ENCODE measurements at places on chromosomes 13 and 19.
A peak's percentile ranks its signal among the peaks of the same experiment; 100 is the strongest.

DNA sequence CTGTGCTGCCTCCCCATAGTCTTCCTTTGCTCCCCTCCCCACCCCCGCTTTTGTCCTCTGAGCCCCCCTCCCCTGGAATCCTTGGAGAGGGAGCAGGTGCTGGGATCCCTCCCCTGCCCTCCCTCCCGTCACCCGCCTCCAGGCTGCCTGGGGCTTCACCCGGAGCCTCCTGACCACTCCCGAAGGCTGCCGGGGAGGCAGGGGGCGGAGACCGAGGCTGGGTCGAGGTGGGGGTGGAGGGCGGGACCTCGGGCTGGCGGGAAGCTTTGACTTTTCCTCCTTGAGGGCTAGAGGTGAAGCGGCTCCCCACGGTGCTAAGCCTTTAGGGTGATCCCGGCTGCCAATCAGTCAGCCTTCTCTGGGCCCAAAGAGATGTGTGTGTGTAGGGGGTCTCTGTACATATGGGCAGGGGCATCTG is 1.5 kb downstream of the KMT5C start:
- DNase-seq, result no peak

DNA sequence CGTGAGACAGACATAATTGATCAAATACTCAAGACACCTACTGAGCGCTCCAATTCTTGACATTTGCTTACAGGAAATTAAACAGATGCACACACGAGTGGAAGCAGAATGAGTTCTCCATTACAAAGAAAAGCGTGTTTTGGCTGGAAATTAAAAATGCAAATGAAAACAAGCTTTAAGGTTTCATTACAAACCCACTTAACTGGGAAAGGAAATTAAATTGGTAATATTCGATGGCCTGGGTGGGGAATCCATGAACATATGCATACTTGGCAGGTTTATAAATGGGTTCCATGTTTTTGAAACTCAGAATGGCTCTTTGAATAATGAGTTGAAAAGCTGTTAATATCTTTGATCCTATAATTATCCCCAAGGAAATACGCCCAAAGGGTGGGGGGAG is 178.0 kb downstream of the IER2 start:
- DNase-seq, result no peak

DNA sequence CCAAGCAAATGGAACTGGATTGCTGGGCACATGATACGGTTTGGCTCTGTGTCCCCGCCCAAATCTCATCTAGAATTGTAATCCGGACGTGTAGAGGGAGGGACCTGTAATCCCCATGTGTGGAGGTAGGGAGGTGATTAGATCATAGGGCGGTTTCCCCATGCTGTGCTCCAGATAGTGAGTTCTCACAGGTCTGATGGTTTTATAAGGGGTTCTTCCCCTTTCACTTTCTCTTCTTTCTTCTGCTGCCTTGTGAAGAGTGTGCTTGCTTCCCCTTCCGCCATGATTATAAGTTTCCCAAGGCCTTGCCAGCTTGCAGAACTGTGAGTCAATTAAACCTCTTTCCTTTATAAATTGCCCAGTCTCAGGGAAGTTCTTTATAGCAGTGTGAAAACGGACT is 32.6 kb upstream of the MTIF3 start:
- no peak for DNase-seq

DNA sequence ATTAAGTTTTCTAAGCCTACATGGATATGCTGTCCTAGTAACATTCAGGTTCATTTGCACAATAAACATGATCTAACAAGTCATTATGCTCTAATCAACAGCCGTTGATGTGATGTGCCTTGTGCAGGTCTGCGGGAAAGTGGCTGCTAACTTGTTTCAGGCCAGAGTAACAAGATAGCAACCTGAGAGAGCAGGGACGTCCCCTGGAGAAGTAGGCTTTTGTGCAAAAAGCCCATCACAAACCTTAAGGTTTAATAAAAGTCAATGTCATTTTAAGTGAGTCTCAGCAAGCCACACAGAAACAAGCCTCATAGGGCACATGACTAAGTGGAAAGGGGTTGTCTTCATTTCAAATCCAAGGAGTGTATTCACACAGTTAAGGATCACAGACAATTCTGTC is 17.6 kb downstream of the FOXO1 start:
- no peak for DNase-seq

GRCh38 chr13:87123987-87124784 is 547.0 kb upstream of the SLITRK5 start:
- DNase-seq, result no peak

DNA sequence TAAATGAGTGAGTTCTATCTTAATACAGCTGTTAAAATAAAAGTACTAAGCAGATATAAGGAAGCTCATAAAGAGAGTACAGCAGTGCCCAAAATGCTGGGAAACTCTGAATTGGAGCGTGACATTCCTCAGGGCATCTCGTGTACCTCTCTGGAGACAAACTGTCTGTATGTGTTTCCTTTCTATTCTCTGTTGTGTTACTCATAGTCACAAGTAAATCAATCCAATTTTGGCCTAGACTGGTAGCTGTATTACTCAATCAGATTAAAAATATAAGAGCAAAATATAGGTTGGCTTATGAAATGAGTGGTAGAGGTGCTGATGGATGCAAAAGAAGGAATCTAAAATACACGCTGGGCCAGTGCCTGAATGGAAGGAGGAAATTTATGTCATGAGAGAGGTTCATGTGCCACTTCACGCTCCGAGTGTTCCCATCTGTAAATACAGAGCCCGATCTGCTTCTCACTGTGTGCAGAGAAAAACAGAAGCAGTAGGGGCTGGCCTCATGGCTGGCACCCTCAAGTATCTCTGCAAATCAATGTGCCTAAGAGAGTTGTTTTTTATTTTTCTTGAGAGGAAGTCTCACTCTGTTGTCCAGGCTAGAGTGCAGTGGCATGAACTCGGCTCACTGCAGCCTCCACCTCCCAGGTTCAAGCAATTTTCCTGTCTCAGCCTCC is 58.7 kb upstream of the RGCC start:
- no peak for DNase-seq

GRCh38 chr19:46715975-46716671 is 791 bp downstream of the PRKD2 start:
- DNase-seq, result peak; percentile 55

- no peak for DNase-seq
Observed at GRCh38 chr13:41401366-41401765, 56.0 kb upstream of the RGCC start.

GRCh38 chr13:106415971-106416370 is 119.5 kb downstream of the EFNB2 start:
- no peak for DNase-seq

- no peak for DNase-seq
Observed at GRCh38 chr13:20373861-20374260, 141.7 kb upstream of the GJB6 start.

DNA sequence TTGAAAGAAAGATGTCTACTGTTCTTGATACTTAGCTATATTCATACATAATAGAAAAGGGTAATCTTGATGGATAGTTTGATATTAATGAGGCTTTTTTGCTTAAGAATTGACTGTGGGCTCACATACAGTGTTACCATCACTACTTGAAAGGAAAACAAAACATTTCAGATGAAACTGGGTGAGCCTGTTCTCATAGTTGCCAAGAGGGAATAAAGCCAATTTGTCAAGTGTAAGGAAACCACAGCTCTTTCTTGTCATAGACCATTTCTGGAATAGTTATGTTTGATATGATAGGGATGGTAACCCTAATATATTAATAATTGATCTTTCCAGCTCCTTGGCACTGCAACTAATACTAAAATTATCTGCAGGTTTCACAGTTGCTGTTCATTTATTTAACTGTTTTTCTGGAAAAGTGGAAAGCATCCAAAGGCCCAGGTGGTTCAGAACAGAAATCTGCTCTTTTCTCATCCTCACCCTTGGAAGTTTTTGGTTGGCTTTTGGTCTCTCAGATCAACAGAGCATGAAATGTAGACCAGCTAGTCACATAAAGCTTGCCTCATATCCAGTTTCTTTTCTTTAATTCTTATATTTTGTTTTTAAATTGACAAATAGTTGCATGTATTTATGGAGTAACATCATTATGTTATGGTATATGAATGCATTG is 43.2 kb downstream of the ARHGEF7 start:
- no peak for DNase-seq

GRCh38 chr19:58407658-58408151 is 744 bp upstream of the ZNF584 start:
- DNase-seq, result no peak

GRCh38 chr13:29802621-29803020 is 47.8 kb downstream of the UBL3 start:
- DNase-seq, result no peak

DNA sequence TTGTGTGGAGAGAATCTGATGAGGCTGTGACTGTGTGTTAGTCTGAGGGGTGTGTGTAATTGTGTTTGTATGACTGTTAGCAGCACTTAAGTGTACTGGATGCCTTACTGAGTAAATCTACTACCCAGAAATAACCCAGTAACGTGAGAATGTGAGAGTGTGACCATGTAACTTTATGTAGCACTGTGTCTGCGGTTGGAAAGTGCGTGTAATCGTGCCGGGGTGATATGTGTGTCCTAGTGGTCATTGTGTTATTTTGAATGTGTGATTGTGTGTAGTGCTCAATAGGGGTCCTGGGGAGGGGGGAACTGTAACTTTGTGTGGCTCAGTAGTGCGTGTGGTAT is 550 bp downstream of the ZNF383 start:
- DNase-seq, result no peak

DNA sequence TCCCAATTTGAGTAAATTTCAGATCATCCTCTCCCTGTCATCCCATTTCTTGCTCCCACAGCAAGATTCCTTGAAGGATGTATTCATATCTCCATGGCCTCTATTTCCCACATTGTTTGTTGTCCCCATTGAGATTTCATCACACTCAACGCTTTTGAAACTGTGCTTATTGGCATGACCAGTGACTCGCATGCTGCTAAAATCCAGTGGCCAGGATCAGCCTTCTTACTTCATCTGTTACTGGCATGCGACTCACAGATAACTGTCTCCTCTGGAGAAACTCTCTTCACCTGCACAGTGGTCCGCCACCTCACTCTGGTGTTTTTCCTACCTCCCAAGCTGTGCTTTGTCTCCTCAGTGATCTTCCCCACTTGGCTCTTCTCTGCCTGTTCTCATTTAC is 95.8 kb downstream of the WASF3 start:
- DNase-seq, result no peak

GRCh38 chr13:28031220-28031895 is 42.9 kb upstream of the URAD start:
- DNase-seq, result no peak

GRCh38 chr13:36778083-36778671 is 40.8 kb upstream of the RFXAP start:
- peak; percentile 51 for DNase-seq

DNA sequence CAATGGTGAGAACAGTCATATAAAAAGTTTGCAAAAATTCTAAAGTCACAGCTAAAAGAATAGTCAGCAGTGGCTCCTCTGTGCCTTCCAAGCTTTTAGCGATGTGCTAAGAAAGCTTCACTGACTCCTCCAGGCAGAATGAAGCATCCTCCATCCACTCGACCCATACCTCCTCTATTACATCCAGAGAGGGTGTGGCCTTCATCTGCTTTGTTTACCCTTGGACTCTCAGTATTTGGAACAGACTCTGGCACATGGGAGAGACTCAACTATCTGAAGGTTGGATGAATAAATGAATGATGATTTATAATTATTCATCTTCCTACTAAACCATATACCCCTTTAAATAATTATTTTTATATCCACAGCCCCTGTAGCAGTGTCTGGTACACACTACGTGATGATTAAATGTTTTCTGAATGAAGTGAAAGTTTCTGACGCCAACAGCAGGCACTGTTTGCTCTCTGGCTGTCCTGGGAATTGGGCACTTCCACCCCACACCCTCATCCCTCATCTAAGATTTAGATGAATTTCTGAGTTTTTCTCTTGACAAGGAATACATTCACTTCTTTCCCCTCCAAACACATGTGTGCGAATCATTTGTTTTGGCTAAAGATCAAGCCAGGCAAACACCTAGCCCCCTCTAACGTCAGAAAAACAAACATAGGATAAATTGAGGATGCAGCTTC is 93.9 kb downstream of the NUFIP1 start:
- DNase-seq, result no peak

DNA sequence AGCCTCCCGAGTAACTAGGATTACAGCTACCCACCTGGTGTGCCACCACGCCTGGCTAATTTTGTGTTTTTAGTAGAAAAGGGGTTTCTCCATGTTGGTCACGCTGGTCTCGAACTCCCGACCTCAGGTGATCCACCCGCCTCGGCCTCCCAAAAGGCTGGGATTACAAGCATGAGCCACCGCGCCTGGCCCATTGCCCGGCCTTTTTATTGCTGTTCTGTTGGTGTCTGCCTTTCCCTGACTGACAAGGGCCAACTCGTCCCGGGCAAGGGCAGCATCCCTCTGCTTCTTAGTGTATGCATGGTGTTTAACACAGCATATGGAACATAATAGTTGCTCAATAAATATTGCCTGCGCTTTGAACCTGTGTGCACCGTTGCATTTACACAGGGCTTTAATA is 6.2 kb upstream of the RETN start:
- no peak for DNase-seq

DNA sequence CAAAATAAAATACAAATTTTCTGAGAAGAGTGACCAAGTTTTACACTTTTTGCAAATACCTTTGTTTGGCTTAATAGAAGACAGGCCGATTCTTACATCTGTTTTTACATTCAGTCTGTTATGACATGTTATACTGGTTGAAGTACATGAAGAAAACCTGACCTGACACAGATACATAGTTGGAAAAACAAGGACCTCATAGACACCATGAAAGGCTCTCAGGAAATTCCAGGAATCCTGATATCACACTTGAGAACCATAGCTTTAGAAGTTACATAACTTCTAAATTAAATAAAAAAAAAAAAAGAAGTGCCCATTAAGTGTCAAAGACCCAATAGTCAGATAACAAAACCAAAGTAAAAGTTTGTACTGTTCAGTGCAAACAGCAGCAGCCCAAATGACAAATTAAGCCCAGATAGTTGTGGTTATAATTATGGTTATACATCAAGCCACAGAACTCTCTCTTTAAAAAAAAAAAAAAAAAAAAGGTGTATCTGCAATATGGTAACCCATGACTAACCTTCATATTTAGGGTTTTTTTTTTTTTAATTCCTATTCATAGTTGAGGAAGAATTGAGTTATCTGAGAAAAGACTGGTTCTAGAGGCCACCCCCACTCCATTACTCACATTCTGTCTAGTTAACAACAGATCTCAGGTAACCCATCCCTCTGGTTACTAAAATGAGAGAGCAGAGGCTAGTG is 19.8 kb downstream of the RBM26 start:
- DNase-seq, result no peak

GRCh38 chr19:41111296-41111695 is 2.9 kb upstream of the CYP2F1 start:
- no peak for DNase-seq

- DNase-seq, result no peak
Observed at GRCh38 chr19:32566246-32566830, 14.7 kb upstream of the PDCD5 start.

GRCh38 chr13:38624822-38625221 is 62.1 kb upstream of the FREM2 start:
- DNase-seq, result no peak

- no peak for DNase-seq
Observed at GRCh38 chr19:32813862-32814425, 55.6 kb downstream of the SLC7A9 start.

GRCh38 chr19:35427187-35427586 is 20.9 kb upstream of the FFAR2 start:
- no peak for DNase-seq

GRCh38 chr19:47231215-47232054 is 436 bp upstream of the BBC3 start:
- DNase-seq, result peak; percentile 91

GRCh38 chr13:105616333-105617075 is 919.0 kb downstream of the EFNB2 start:
- DNase-seq, result no peak
